B cell (primary cell): ENCODE measurements at places on chromosomes 7 and 10. TPM values are rescaled to one million over a fixed set of nuclear protein-coding genes. Genes with fewer than 3 reads are reported as not detected.

GRCh38 chr7:44145479-44145968 is 4.4 kb upstream of the MYL7 start:
- H3K4me1 ChIP-seq: peaks cover 13% of the 10 kb centered on the region
- peaks cover 24% of the 10 kb centered on the region for H3K27me3 ChIP-seq
- no peak overlapping the region for H3K27ac ChIP-seq
- H3K4me3 ChIP-seq: peak overlapping the region; percentile 67
- H3K36me3 ChIP-seq: no peaks in the 10 kb centered on the region

DNA sequence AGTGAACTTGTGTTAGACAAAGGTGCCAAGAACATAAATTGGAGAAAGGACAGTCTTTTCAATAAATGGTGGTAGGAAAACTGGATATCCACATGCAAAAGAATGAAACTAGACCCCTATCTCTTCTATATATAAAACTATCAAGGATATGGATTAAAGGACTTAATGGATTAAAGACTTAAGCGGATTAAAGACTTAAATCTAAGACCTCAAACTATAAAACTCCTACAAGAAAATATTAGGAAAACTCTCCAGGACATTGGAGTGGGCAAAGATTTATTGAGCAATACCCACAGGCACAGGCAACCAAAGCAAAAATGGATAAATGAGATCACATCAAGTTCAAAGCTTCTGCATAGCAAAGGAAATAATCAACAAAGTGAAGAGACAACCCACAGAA is 242.9 kb upstream of the MEOX2 start:
- no peaks in the 10 kb centered on the region for H3K27me3 ChIP-seq
- no peak overlapping the region for H3K27ac ChIP-seq
- DNase-seq: no peak
- H3K4me3 ChIP-seq: no peak overlapping the region
- no peaks in the 10 kb centered on the region for H3K4me1 ChIP-seq

Gene DNAH11
- polyA plus RNA-seq: not detected in 2 replicates

- peaks cover 12% of the 10 kb centered on the region for H3K4me1 ChIP-seq
- no peaks in the 10 kb centered on the region for H3K27me3 ChIP-seq
- no peak for DNase-seq
- no peak overlapping the region for H3K4me3 ChIP-seq
- no peak overlapping the region for H3K27ac ChIP-seq
- H3K36me3 ChIP-seq: no peaks in the 10 kb centered on the region
Measured at GRCh38 chr10:30022590-30022989, 36.8 kb downstream of the JCAD start.

Gene SRRM3
- not detected in 2 replicates for polyA plus RNA-seq

Gene IFIT1B
- polyA plus RNA-seq: not detected in 2 replicates

Gene EPDR1
- polyA plus RNA-seq: not detected in 2 replicates

Gene CALML5
- not detected in 2 replicates for polyA plus RNA-seq

- H3K36me3 ChIP-seq: no peaks in the 10 kb centered on the region
- DNase-seq: no peak
- H3K27ac ChIP-seq: no peak overlapping the region
- peaks cover 33% of the 10 kb centered on the region for H3K4me1 ChIP-seq
Measured at GRCh38 chr10:110852947-110853346, 18.8 kb upstream of the PDCD4 start.

Gene RAPGEF5
- 1.5 and 2.4 TPM in 2 replicates for polyA plus RNA-seq

Gene CLDN12
- polyA plus RNA-seq: 1.2 and 2.4 TPM in 2 replicates

DNA sequence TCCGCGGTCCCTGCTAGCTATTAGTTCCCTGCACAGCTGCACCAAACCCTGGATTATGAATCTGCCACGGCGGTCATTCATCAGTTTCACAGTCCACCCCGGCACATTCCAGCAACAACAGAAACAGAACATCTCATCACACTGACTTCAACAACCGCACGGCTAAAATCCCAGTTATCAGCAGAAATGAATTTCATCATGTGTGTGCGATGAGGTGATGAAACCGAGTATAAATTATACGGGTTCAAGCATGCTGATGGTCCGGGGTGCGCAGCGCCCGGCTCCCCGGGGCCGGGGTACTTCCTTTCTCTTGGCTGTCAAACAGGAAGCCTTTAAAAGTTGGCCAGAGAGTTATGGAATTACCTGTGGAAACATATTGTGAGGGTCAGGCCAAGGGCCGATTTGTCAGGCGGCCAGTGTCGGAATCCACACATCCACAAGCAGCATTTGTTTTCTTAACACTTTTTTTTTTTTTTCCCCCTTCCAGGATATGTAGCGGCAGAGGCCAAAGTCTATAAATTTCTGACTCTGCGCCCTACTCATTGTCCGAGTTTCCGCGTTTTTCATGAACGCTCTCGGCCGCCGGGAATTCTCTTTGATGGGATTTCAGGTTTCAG is 420.9 kb upstream of the MGMT start:
- DNase-seq: no peak
- no peaks in the 10 kb centered on the region for H3K4me1 ChIP-seq
- no peaks in the 10 kb centered on the region for H3K36me3 ChIP-seq
- H3K4me3 ChIP-seq: no peak overlapping the region

DNA sequence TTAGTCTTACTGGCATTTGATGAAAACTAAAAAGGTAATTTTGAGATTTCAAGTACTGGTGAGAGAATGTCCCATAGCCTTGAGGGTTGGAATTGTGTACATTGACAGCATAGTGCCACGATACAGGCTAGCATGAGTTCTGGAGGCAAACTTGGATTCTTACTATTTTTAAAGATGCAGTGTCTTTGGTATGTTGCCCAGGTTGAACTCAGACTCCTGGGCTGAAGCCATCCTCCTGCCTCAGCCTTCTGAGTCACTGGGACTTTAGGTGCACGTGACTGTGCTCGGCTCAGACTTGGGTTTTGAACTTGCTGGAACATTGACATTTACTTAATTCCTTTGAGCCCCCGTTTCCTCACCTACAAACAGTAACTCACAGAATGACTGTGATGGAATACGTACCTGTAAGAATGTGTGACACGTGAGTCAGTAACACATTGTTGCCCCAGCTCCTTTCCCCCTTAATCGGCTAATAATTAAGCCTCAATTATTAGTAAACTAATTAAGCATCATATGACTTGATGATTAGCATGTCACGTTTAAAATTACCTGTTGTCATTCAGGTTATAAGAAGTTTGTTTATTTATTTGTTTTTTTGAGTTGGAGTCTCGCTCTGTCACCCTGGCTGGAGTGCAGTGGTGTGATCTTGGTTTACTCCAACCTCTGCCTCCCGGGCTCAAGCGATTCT is 10.6 kb downstream of the DNAJB6 start:
- no peak for DNase-seq
- H3K4me1 ChIP-seq: peaks cover 49% of the 10 kb centered on the region

- H3K4me3 ChIP-seq: no peak overlapping the region
- no peak for DNase-seq
- H3K27ac ChIP-seq: no peak overlapping the region
- H3K27me3 ChIP-seq: no peaks in the 10 kb centered on the region
- no peaks in the 10 kb centered on the region for H3K36me3 ChIP-seq
- H3K4me1 ChIP-seq: no peaks in the 10 kb centered on the region
Measured at GRCh38 chr7:11642841-11643240, 189.2 kb downstream of the THSD7A start.

DNA sequence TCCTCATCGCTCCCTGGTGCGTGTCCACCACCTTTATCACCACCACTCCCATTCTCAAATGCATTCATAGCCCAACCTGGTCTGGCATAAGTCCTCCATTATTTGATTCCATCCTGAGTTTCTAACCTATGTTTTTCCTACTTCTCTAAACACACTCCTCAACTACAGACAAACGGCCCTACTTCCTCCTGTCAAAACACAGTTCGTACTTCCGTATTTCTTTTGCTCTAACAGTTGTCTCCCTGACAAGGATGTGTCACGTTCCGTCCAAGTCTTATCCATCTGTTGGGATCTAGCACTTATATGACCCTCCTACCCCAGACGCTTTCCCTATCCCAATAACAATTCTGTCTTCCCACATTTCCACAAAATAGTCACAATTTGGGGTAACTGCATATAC is 46.8 kb downstream of the DOCK4 start:
- no peaks in the 10 kb centered on the region for H3K27me3 ChIP-seq
- no peaks in the 10 kb centered on the region for H3K36me3 ChIP-seq
- DNase-seq: peak; percentile 13
- H3K4me1 ChIP-seq: peaks cover 5% of the 10 kb centered on the region
- H3K27ac ChIP-seq: no peak overlapping the region

GRCh38 chr7:35624299-35625186 is 70.4 kb downstream of the HERPUD2 start:
- no peaks in the 10 kb centered on the region for H3K4me1 ChIP-seq
- H3K27me3 ChIP-seq: no peaks in the 10 kb centered on the region
- H3K27ac ChIP-seq: no peak overlapping the region

Gene AP4M1
- 7.7 and 9.0 TPM in 2 replicates for polyA plus RNA-seq

- H3K27me3 ChIP-seq: no peaks in the 10 kb centered on the region
- no peak for DNase-seq
- H3K27ac ChIP-seq: no peak overlapping the region
- H3K36me3 ChIP-seq: no peaks in the 10 kb centered on the region
- no peaks in the 10 kb centered on the region for H3K4me1 ChIP-seq
- H3K4me3 ChIP-seq: no peak overlapping the region
Measured at GRCh38 chr7:13850185-13850752, 139.2 kb downstream of the ETV1 start.

Gene DNAJC30
- polyA plus RNA-seq: 5.7 and 6.6 TPM in 2 replicates

DNA sequence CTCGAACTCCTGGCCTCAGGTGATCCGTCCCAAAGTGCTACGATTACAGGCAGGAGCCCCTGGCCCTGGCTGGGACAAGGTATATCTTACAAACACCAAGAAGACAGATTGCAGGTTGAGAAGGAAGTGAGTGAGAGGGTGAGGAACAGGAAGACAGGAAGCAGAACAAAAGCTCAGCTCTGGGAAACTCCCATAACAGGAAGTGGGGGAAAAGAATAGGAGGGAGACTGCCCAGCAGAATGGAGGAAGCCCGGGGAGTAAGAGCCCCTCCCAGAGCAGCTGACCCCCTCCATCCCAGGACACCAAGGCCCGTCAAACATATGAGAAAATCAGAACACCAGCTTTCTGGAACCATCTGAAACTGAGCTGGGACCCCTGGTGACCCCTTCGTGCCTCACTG is 2.9 kb downstream of the TECPR1 start:
- DNase-seq: no peak
- H3K27ac ChIP-seq: peak overlapping the region; percentile 1
- H3K27me3 ChIP-seq: no peaks in the 10 kb centered on the region
- peaks cover 22% of the 10 kb centered on the region for H3K4me1 ChIP-seq
- no peaks in the 10 kb centered on the region for H3K36me3 ChIP-seq

Gene OR2A1
- polyA plus RNA-seq: 0.31 and 0.52 TPM in 2 replicates

DNA sequence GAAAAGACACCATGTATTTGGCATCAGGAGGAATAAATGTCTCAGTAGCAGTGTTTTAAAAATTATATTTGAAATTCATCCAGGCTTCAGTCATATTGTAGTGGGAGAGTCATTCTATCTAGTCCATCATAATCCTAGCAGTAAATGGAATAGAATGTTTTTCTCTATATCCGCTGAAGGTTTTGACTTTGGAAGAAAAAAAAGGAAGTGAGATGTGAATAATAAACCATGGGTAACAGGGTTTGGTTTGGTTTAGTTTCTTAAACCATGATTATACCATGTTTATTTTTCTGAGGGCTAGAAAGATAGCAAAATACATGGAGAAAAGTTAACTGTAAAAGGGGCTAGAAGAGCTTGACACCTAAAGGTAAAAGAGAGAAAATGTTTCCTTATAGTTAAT is 16.4 kb upstream of the BPGM start:
- no peak overlapping the region for H3K4me3 ChIP-seq
- H3K36me3 ChIP-seq: no peaks in the 10 kb centered on the region
- no peak overlapping the region for H3K27ac ChIP-seq
- DNase-seq: no peak
- peaks cover 6% of the 10 kb centered on the region for H3K27me3 ChIP-seq
- no peaks in the 10 kb centered on the region for H3K4me1 ChIP-seq

Gene CAMK2B
- polyA plus RNA-seq: 0.06 and 0.42 TPM in 2 replicates

DNA sequence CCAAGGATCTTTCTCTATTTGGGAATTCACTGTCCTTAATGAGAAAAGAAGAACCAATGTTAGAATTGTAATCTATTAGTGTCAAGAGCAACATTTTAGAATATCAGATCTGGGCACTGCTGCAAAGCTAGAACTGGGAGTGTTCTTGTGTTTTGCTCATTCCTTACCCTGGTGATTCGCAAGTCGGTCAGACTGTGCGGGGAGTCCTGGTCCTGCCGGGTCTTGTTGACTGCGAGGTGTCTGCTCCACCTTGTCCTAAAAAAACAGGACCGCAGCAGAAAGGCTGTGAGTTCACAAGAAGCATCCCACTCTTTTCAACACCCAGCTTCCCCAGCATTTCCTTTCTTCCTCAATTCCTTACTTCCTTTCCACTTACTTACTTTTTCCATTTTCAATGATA is 79.0 kb downstream of the GRB10 start:
- DNase-seq: no peak
- peaks cover 3% of the 10 kb centered on the region for H3K27me3 ChIP-seq
- no peaks in the 10 kb centered on the region for H3K36me3 ChIP-seq
- H3K27ac ChIP-seq: no peak overlapping the region
- no peaks in the 10 kb centered on the region for H3K4me1 ChIP-seq
- H3K4me3 ChIP-seq: no peak overlapping the region

Gene LIPM
- not detected in 2 replicates for polyA plus RNA-seq

Gene TMEM176B
- polyA plus RNA-seq: 0.76 and 1.4 TPM in 2 replicates

- no peak for DNase-seq
- no peaks in the 10 kb centered on the region for H3K36me3 ChIP-seq
- H3K27ac ChIP-seq: no peak overlapping the region
- no peak overlapping the region for H3K4me3 ChIP-seq
- no peaks in the 10 kb centered on the region for H3K27me3 ChIP-seq
- H3K4me1 ChIP-seq: no peaks in the 10 kb centered on the region
Measured at GRCh38 chr7:39161903-39162302, 184.2 kb downstream of the POU6F2 start.

Gene AKR1D1
- not detected in 2 replicates for polyA plus RNA-seq

- no peak for DNase-seq
- H3K4me1 ChIP-seq: peaks cover 27% of the 10 kb centered on the region
- no peak overlapping the region for H3K27ac ChIP-seq
- no peak overlapping the region for H3K4me3 ChIP-seq
- H3K27me3 ChIP-seq: peaks cover 39% of the 10 kb centered on the region
- H3K36me3 ChIP-seq: no peaks in the 10 kb centered on the region
Measured at GRCh38 chr7:27215356-27215755, 15.5 kb upstream of the HOXA13 start.

- no peaks in the 10 kb centered on the region for H3K4me1 ChIP-seq
- no peaks in the 10 kb centered on the region for H3K27me3 ChIP-seq
- no peaks in the 10 kb centered on the region for H3K36me3 ChIP-seq
- H3K27ac ChIP-seq: no peak overlapping the region
Measured at GRCh38 chr10:71290806-71291527, 28.1 kb upstream of the SLC29A3 start.

DNA sequence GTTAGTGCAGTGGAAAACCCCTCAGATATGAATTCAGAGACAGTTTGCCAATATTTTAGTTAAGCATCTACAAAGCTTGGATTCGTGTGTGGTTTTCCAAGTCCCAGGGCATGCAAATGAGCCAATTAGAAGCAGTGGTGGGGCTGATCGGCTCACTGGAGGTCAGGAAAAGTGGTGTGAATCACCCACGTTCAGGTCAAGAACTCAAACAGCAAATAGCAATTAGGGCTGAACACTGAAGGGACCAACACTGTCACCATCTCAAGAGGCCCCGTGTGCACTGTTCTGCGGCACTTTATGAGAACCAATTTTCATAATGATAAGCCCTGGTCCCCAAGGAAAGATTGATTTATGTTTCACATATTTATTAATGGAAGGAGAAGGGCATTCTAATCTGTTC is 68.9 kb downstream of the ADARB2 start:
- peaks cover 4% of the 10 kb centered on the region for H3K27me3 ChIP-seq
- no peak overlapping the region for H3K4me3 ChIP-seq
- H3K36me3 ChIP-seq: no peaks in the 10 kb centered on the region
- H3K27ac ChIP-seq: no peak overlapping the region
- DNase-seq: no peak
- no peaks in the 10 kb centered on the region for H3K4me1 ChIP-seq

GRCh38 chr10:3421537-3422257 is 249.1 kb upstream of the PITRM1 start:
- no peaks in the 10 kb centered on the region for H3K27me3 ChIP-seq
- no peaks in the 10 kb centered on the region for H3K36me3 ChIP-seq
- H3K4me3 ChIP-seq: no peak overlapping the region
- DNase-seq: no peak

Gene TEX36
- polyA plus RNA-seq: not detected in 2 replicates
